Adrenal gland (tissue), 19 donors: ENCODE measurements at places on chromosomes 7 and 10. TPM values are rescaled to one million over a fixed set of nuclear protein-coding genes. Genes with fewer than 3 reads are reported as not detected.

Gene GPR15LG
- not detected for total RNA-seq

Gene NDUFB2
- total RNA-seq, result 372 TPM

DNA sequence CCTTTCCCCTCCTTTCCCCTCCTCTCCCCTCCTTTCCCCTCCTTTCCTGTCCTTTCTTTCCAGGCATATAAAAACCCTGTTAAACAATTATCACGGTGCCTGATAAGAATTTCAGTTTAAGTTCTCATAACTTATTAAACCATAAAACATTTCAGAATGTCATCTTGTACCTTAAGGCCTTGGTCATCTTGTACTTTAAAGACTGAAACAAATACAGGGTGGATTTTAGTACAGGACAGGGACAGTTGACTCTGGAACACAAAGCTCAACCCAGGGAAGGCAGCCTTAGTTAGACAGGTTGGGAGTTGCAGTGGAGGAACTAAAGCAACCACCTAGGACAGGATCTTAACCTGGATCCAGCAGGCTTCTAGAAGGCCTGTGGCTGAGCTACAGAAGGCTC, 1.2 kb downstream of the AGR3 start:
- no peak for DNase-seq
- no peaks in the 10 kb centered on the region for H3K36me3 ChIP-seq
- H3K4me3 ChIP-seq, result no peak overlapping the region
- H3K27me3 ChIP-seq, result no peaks in the 10 kb centered on the region
- no peaks in the 10 kb centered on the region for H3K4me1 ChIP-seq

Gene NUDT5
- total RNA-seq, result 62.7 TPM

DNA sequence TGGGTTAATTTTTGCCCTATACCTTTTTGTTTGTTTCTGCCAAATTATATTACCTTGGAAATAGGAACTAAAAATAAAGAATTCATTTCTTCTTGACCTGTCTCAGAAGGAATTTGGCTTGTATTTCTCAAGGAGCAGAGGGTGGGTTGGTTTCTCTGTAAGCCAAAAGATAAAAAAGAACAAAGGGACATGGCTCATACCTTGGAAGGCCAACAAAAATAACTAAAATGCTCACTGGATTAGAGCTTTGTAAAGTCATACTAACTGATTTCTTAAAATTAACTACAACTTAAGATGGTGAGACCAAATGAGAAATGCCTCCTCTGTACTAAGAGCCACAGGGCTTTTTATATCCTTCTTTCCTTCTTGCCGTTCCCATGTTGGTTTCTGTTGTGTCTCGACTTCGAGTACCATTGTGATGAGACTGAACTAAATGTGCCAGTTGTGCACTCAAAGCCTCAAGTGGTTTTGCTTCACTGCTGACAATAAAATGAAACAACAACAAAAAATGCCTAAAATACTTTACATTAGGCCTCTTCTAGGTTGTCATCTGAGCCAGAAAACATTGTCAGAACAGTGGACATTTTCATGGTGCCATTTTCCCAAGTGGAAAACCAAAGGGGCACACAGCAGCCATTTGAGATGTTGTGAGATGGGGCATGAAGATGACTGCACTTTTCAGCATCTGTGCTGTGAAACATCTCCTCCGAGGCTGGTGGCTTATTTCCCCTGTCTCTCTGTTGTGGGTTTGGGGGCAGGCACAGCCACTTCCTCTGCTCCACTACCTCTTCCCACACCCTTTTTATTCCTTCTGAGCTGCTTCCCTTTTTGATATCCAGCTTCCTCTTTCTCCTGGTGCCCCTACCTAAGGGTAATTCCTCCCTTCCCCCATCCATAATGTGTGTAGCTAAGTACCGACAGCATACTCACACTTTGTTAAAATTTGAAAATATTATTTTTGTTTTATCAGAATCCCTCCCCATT, 51.8 kb upstream of the AGR3 start:
- H3K4me1 ChIP-seq, result no peaks in the 10 kb centered on the region
- H3K4me3 ChIP-seq, result no peak overlapping the region
- H3K27ac ChIP-seq, result no peak overlapping the region
- H3K27me3 ChIP-seq, result no peaks in the 10 kb centered on the region
- DNase-seq, result peak; percentile 27
- no peaks in the 10 kb centered on the region for H3K36me3 ChIP-seq

Gene PPP1R17
- 0.14 TPM for total RNA-seq

- H3K4me1 ChIP-seq, result no peaks in the 10 kb centered on the region
- no peaks in the 10 kb centered on the region for H3K27me3 ChIP-seq
- peaks cover 27% of the 10 kb centered on the region for H3K36me3 ChIP-seq
- no peak overlapping the region for H3K4me3 ChIP-seq
- H3K27ac ChIP-seq, result no peak overlapping the region
These were observed 52.0 kb upstream of the KCTD7 start for GRCh38 chr7:66576646-66577045.

- no peak overlapping the region for H3K4me3 ChIP-seq
- H3K27ac ChIP-seq, result no peak overlapping the region
These were observed 9.4 kb upstream of the ZC3HAV1 start for GRCh38 chr7:139118805-139119485.

- peaks cover 12% of the 10 kb centered on the region for H3K4me1 ChIP-seq
- DNase-seq, result peak; percentile 74
- H3K27ac ChIP-seq, result no peak overlapping the region
- H3K4me3 ChIP-seq, result no peak overlapping the region
- no peaks in the 10 kb centered on the region for H3K36me3 ChIP-seq
- H3K27me3 ChIP-seq, result no peaks in the 10 kb centered on the region
These were observed 3.8 kb upstream of the DDX50 start for GRCh38 chr10:68897336-68897741.

- no peaks in the 10 kb centered on the region for H3K36me3 ChIP-seq
- no peak overlapping the region for H3K27ac ChIP-seq
- H3K27me3 ChIP-seq, result no peaks in the 10 kb centered on the region
- DNase-seq, result no peak
- H3K4me1 ChIP-seq, result peaks cover 6% of the 10 kb centered on the region
- H3K4me3 ChIP-seq, result no peak overlapping the region
These were observed 118.6 kb downstream of the PON1 start for GRCh38 chr7:95205665-95206225.

DNA sequence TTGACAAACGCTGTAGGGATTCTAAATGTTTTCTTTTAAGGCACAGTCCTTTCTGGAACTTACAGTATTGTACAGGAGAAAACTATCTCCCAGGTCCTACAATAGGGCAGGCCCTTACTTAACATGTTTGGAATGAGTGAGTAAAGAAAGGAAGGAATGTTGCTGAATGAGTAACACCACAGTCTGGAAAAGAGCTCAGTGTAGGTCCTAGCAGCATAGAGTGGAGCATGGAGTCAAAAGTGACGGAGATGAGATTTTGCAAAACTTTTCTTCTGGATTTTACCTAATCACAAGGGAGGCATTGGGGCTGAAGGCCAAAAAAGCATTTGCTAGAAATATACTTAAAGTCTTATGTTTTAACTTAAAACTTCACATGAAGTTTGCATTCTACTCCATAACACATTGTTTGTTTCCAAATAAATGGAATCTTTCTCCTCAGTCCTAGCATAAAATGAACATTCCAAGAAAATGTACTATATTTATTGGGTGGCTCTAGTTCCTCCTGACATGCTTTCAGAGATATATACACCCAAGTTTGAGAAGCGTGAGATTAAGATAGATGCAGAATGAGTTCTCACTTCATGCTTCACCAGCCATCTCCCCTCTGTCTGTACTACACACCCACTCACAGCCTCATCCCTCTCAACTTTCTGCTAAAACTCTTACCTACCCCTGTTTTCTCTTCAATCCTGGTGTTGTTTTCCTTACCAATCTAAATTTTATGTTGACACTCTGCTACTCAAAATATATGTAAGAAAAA, 20.2 kb upstream of the ADD3 start:
- H3K27me3 ChIP-seq, result no peaks in the 10 kb centered on the region
- no peak for DNase-seq
- H3K4me3 ChIP-seq, result no peak overlapping the region
- no peak overlapping the region for H3K27ac ChIP-seq
- H3K4me1 ChIP-seq, result peaks cover 4% of the 10 kb centered on the region

- no peaks in the 10 kb centered on the region for H3K27me3 ChIP-seq
- no peak for DNase-seq
- H3K27ac ChIP-seq, result no peak overlapping the region
- no peaks in the 10 kb centered on the region for H3K36me3 ChIP-seq
These were observed 44.8 kb downstream of the TMEM209 start for GRCh38 chr7:130160455-130160854.

- peak overlapping the region; percentile 87 for H3K27ac ChIP-seq
- DNase-seq, result no peak
- no peaks in the 10 kb centered on the region for H3K36me3 ChIP-seq
- H3K4me1 ChIP-seq, result peaks cover 56% of the 10 kb centered on the region
- no peaks in the 10 kb centered on the region for H3K27me3 ChIP-seq
These were observed 912 bp upstream of the DUSP5 start for GRCh38 chr10:110496553-110497437.

- peak; percentile 47 for DNase-seq
- H3K4me1 ChIP-seq, result peaks cover 16% of the 10 kb centered on the region
- no peaks in the 10 kb centered on the region for H3K36me3 ChIP-seq
- H3K4me3 ChIP-seq, result no peak overlapping the region
These were observed 4.4 kb downstream of the RNF216 start for GRCh38 chr7:5776894-5777660.

- DNase-seq, result no peak
- no peak overlapping the region for H3K27ac ChIP-seq
- no peak overlapping the region for H3K4me3 ChIP-seq
- no peaks in the 10 kb centered on the region for H3K27me3 ChIP-seq
- H3K4me1 ChIP-seq, result no peaks in the 10 kb centered on the region
These were observed 56.2 kb downstream of the PLCE1 start for GRCh38 chr10:94049911-94050310.

DNA sequence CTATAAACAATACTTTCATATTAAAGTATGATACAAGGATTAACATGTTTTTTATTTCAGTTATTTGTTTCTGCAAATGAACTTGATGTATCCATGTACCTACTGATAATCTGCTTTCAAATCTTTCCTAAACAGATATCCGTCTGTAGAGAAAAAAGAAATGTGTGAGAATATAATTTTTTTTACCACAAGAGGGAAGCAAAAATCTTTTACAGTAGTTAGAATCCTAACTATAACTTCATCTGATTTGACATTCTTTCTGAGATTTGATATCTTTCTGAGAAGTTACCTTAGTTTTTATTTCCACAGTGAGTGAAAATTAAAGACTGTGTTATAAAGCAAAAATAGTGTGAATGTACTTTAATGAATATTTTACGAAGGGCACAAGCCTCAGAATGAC, 203.9 kb upstream of the PCLO start:
- DNase-seq, result no peak
- no peaks in the 10 kb centered on the region for H3K4me1 ChIP-seq
- no peaks in the 10 kb centered on the region for H3K36me3 ChIP-seq

Gene HOXA1
- not detected for total RNA-seq

Gene NOM1
- 11.9 TPM for total RNA-seq

DNA sequence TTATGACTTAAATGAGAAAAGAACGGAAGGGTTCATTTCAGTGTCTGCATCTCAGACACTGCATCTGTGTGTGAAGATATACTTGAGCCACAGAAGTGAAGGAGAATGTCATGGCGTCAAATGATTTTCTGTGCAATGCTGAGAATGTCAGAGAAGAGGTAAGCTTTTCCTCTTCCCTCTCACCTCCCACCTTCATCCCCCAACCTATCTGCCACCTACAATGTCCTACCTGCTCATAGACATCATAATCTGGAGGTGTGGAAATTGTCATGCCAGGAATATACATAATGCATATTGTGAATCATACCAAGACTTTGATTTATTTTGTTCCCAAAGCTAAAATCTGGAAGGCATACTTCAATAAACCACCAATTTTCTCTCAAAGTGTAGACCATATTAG, 53.7 kb downstream of the CTTNBP2 start:
- no peak overlapping the region for H3K4me3 ChIP-seq
- H3K36me3 ChIP-seq, result no peaks in the 10 kb centered on the region
- no peaks in the 10 kb centered on the region for H3K4me1 ChIP-seq
- DNase-seq, result no peak
- H3K27me3 ChIP-seq, result no peaks in the 10 kb centered on the region
- H3K27ac ChIP-seq, result no peak overlapping the region

GRCh38 chr10:21280971-21281572, 244.4 kb downstream of the SKIDA1 start:
- H3K4me1 ChIP-seq, result no peaks in the 10 kb centered on the region
- no peak overlapping the region for H3K27ac ChIP-seq
- no peak for DNase-seq
- no peaks in the 10 kb centered on the region for H3K27me3 ChIP-seq

- no peak overlapping the region for H3K4me3 ChIP-seq
- H3K4me1 ChIP-seq, result peaks cover 29% of the 10 kb centered on the region
- no peaks in the 10 kb centered on the region for H3K36me3 ChIP-seq
These were observed 3.3 kb upstream of the LRRC27 start for GRCh38 chr10:132328738-132329137.

GRCh38 chr10:9166770-9167169, 1112.3 kb downstream of the GATA3 start:
- H3K36me3 ChIP-seq, result no peaks in the 10 kb centered on the region
- no peak overlapping the region for H3K4me3 ChIP-seq
- no peaks in the 10 kb centered on the region for H3K27me3 ChIP-seq
- H3K27ac ChIP-seq, result no peak overlapping the region

- no peaks in the 10 kb centered on the region for H3K36me3 ChIP-seq
- no peaks in the 10 kb centered on the region for H3K27me3 ChIP-seq
- H3K4me1 ChIP-seq, result no peaks in the 10 kb centered on the region
These were observed 30.6 kb downstream of the MYL10 start for GRCh38 chr7:101598422-101598985.

Gene ABCB1
- total RNA-seq, result 399 TPM

GRCh38 chr10:71828702-71829101, 22.3 kb downstream of the PSAP start:
- DNase-seq, result no peak
- H3K4me1 ChIP-seq, result peaks cover 15% of the 10 kb centered on the region
- H3K36me3 ChIP-seq, result no peaks in the 10 kb centered on the region
- H3K27me3 ChIP-seq, result no peaks in the 10 kb centered on the region

DNA sequence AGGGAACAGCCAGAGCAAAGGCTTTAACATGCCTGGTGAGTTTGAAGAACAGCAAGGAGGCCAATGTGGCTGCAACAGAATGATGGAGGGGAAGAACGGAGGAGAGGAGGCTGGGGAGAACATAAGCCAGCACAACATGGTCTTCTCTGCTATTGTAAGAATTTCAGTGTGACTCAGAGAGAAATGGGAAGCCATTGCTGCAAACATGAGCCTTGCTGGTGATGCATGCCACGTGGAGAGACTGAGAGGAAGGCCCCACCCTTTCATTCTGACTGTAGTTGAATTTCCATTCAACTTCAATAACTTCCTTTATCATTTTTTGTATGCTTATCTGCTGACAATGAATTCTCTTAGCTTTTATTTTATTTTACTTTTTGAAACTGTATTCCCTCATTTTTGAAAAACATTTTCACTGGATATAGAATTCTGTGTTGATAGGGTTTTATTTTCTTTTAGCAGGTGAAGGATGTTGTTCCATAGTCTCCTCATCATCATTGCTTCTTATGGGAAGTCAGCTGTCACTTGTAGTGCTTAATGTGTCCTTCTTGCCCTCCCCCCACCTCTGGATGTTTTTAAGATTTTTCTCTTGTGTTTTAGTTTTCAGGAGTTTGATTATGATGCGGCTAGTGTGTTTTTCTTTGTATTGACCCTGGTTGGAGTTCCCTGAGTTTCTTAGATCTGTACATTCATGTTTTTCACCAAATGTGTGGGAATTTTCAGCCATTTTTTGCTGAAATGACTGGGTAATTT, 46.4 kb upstream of the LEP start:
- H3K4me3 ChIP-seq, result no peak overlapping the region
- H3K27me3 ChIP-seq, result no peaks in the 10 kb centered on the region
- no peak overlapping the region for H3K27ac ChIP-seq
- DNase-seq, result no peak

- H3K4me1 ChIP-seq, result no peaks in the 10 kb centered on the region
- no peak for DNase-seq
- H3K36me3 ChIP-seq, result no peaks in the 10 kb centered on the region
- no peak overlapping the region for H3K27ac ChIP-seq
- no peaks in the 10 kb centered on the region for H3K27me3 ChIP-seq
These were observed 747.8 kb downstream of the GRID1 start for GRCh38 chr10:85618841-85619240.

Gene NANOS1
- total RNA-seq, result 38.9 TPM
